ENCODE measurements at places on chromosomes 5 and 9.
A peak's percentile ranks its signal among the peaks of the same experiment; 100 is the strongest.

- peak; percentile 61 for DNase-seq
Measured at GRCh38 chr5:140868721-140869554, at the start of gene PCDHA11. PCDHA11 (plus strand) TSS chr5:140868957; CDS start chr5:140869104, 147 bp downstream.

GRCh38 chr9:92474587-92474986, 7.7 kb downstream of the ASPN start:
- DNase-seq: no peak

DNA sequence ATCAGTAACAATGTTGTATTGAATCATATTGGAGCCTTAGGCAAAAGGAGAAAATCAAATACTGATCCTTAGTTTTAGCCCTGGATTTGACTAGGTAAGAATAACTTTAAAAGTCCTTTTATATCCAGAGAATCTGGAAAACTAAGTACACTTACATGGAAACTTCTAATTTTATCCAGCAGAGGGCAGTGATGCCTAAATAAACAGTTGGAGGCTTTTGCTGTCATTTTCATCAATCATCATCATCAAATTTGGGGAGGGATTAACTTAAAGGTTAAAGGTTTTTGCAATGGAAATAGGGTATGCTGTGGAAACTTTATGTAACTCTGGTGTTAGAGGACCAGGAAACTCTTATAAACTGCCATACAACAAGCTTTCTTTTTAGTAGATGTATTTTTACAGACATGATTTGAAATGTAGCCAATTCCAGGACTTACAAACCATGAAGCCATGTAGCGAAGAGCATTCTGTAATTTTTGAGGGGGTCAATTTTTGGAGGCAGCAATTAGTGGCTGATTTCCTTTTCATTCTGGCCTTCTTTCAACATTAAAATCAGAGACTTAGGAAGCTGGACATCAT, 112.7 kb downstream of the OSTF1 start:
- DNase-seq: peak; percentile 2

- no peak for DNase-seq
Measured at GRCh38 chr9:136052991-136053756, 41.9 kb downstream of the NACC2 start.

DNA sequence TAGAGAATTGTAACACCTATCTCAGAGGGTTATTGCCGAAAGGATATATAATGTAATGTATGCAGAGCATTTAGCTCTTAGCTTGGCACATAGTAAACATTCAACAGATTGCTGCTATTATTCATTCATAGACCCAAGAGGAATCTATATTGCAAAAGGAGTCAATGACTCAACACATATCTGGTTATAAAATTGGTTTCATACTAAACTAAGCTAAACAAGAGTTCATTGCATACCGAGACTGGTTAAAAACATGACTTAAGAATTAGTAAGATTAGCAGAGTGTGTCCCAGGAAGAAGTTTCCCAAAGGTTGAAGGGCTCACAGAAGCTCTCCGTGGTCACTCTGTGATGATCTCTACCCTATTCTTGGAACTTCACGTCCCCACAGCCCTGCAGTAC, 339.6 kb upstream of the CCNH start:
- DNase-seq: no peak

DNA sequence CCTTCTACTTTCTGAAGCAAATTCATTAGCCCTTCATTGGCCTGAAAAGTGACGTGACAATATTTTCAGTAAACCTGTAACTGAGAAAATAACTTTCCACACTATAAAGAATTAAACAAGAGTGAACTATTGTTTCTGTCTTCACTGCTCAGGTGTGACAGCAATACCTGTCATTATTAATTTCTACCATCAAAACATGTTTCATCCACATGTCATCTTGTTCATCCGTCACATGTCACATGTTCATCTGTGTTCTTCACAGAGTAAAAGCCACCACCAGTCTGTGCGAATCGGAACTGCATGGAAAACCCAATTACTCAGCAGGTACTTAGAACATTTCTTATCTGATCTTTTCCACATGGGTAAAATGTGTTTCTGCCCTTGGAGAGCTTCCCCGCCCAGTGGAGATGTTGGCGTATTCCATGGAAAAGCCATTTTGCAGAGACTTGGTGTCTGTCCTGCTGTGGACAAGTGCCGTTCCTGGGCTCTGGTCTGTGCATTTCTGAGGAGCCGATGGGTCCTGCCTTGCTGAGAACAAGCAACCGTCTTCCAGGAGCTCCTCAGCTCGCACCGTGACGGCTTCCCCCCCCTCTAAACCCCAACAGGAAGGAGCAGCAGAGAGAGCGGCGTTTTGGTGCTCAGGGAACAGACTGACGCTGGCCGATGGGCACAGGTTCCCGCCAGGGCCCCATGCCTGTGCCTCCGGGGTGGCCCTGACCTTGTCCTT, 10.6 kb upstream of the EXOC3 start:
- DNase-seq: no peak

GRCh38 chr9:27369591-27369990, 72.6 kb upstream of the EQTN start:
- DNase-seq: no peak

- no peak for DNase-seq
Measured at GRCh38 chr5:137252512-137252911, 246.6 kb downstream of the SPOCK1 start.

GRCh38 chr5:39578887-39579497, 154.2 kb upstream of the DAB2 start:
- DNase-seq: no peak

GRCh38 chr5:4372481-4372880, 767.6 kb upstream of the ADAMTS16 start:
- DNase-seq: no peak

DNA sequence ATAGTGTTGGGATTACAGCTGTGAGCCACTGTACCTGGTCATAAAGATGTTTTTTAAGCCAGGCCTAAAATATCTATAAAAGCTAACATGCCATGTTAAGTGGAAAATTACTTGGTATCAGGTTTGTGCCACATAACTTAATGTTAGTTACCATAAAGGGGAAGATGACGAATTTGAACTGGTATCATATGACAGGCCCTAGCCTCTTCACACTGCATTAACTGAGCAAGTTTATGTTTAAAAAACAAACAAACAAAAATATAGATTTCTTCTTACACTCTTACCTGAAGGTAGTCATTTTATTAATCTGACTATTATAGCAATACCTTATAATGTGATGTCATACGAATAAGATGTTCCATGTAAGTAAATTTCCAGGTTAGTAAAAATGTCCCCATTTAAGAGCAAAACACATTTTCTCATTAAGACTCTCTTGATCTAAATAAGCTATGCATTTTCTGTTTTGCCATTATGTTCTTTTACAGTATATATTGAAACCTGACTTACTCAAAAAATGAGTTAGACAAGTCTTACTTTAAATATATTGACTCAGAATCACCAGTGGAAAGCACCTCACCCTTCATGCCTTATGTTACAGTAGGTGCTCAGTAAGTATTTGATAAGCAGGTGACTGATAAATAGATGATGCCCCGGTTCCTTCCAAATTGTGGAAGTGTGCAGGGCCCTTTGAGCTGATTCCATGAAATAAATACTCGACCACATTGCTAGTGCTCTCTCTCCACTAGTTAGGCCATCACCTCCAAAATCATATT, 125.4 kb downstream of the CDC42SE2 start:
- DNase-seq: no peak

DNA sequence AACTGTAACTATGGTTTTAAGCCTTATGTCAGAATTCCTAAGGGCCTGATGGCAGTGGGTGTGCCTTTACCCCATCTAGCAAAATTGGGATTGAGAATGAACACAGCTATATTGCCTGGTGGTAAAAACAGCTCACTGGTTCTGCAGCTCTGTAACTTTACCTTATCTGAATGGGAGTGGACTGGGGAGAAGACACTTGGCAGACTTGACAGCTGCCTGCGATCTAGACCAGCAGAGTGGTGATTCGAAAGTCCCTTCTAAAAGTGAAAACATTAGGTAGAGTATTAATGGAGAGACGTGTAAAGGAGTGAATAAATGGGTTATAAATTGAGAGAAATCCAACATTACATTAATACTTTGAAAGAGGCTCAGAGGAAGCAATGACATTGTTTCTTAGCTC, 289.1 kb upstream of the EDIL3 start:
- no peak for DNase-seq

DNA sequence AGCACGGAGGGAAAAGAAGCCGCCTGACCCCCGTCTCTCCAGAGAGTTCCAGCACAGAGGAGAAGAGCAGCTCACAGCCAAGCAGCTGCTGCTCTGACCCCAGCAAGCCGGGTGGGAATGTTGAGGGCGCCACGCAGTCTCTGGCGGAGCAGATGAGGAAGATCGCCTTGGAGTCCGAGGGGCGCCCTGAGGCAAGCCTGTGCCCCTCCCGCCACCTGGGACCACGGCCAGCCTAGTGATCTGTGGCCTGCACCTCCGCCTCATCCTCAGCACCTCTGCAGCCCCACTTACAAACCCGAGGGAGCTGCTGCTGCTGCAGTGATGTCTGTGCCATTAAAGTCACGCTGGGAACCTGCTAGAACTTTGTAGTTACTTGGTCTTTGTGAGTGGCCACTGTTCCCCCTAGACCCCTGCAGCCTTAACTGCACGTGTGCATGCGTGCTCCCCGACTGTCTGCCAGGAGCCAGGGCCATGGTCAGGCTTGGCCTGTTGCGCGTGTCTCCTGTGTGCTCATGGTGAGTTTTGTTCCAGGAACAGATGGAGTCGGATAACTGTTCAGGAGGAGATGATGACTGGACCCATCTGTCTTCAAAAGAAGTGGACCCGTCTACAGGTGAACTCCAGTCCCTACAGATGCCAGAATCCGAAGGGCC, 12.5 kb downstream of the SQSTM1 start:
- DNase-seq: no peak

- peak; percentile 46 for DNase-seq
Measured at GRCh38 chr5:138180183-138180782, 1.4 kb downstream of the KIF20A start.

GRCh38 chr5:14246350-14247053, 103.4 kb downstream of the TRIO start:
- DNase-seq: no peak

- peak; percentile 41 for DNase-seq
Measured at GRCh38 chr5:59357381-59357977, 536.0 kb downstream of the PDE4D start.

GRCh38 chr9:124011460-124012301, at the start of gene LHX2:
LHX2 (plus strand) TSS chr9:124011768; CDS start chr9:124012349, 581 bp downstream.
- peak; percentile 94 for DNase-seq

DNA sequence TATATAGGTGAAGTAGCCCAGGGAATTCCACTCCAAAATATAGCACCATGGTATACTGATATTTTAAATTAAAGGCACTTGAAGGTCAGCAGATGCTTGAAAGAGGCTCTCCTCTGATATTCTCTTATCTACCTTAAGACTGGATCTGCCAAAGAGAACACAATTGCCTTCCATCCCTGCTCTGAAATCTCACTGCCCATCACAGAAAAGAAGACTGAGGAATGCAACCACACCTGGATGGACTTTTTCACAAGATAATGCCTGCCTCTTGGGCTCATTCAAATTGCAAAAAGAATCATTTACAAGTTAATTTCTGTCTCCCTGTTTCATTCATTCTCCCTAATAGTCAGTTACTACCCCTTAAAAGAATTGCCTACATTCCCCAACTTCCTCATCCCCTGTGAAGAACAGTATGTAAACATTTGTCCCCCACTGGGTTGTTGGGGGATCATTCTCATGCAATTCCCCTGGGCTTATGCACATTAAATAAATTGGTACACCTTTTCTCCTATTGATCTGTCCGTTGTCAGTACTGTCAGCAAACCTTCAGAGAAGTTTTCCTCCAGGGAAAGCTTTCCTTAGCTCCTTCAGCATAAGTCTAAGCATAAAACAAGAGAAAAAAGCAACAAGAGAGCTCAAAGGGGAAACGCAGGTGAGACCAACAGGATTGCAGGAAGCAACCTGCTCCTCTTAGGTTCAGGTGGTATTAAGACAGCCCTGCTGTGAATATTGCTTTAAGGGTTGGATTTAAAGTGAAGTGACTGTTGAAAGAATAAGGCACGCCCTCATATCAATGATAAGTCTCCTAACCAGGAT, 171.4 kb upstream of the SLC30A5 start:
- no peak for DNase-seq
